ENCODE measurements at places on chromosomes 13 and 19.

- DNase-seq, result no peak
Measured at GRCh38 chr19:55588738-55589137, 8.1 kb upstream of the ZNF579 start.

- no peak for DNase-seq
Measured at GRCh38 chr19:52188822-52189734, 774 bp upstream of the PPP2R1A start.

DNA sequence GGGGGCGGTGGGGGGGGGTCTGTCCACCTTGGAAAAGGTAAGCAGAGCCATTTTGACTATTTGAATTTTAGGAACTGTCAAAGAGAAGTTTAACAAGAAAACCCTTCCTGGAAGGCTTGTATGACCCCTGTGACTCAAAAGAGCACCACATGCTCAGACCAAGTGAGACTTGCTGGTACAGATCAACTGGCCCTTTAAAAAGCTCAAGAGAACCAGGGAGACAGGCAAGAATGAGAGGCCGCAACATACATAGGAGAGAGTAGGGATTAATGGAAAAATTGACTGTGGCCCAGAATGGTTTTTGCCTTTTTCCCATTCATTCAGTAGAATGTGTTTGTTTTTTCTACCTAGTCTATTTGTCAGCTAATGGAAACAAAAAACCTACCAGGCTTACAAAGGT is 26.2 kb upstream of the ATP8A2 start:
- no peak for DNase-seq

DNA sequence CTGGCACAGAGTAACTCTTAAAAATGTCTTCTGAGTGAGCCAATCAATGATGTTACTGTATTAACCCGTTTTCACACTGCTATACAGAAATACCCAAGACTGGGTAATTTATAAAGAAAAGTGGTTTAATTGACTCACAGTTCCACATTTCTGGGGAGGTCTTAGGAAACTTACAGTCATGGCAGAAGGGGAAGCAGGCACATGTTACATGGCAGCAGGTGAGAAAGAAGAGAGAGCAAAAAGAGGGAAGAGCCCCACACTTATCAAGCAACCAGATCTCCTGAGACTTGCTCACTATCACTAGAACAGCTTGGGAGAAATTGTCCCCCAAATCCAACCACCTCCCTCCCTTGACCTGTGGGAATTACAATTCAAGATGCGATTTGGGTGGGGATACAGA is 97.6 kb upstream of the MIR17HG start:
- no peak for DNase-seq

GRCh38 chr13:20193162-20193906 is 596 bp upstream of the GJB2 start:
- DNase-seq, result no peak

DNA sequence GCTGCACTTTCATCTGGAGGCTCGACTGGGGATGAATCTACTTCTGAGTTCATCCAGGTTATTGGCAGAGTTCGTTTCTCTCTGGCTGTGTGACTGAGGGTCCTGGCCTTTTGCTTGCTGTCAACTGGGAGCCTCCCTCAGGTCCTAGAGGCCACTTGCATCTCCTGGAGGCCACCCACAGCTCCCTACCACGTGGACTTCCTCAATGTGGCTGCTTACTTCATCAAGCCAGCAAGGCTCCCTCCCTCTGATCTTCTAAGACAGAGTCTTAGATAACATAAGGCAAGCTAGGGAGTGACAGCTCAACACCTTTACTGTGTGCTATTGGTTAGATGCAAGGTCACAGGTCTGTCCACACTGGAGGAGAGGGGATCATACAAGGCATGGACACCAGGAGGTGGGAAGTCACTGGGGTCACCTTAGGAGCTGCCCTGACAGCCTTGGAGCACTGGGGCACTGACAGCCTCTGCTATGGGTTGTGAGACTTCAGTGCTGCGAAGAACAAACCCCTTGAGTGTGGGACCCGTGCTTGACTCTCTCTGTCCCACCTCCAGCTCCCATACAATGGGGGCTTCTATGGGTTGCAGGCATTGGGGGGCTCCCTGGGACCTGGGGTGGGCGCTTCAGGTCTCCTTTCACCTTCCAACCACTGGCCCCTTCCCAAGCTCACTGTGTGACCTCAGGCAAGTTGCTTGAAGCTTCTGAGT is 5.3 kb downstream of the FAM187B start:
- DNase-seq, result no peak

DNA sequence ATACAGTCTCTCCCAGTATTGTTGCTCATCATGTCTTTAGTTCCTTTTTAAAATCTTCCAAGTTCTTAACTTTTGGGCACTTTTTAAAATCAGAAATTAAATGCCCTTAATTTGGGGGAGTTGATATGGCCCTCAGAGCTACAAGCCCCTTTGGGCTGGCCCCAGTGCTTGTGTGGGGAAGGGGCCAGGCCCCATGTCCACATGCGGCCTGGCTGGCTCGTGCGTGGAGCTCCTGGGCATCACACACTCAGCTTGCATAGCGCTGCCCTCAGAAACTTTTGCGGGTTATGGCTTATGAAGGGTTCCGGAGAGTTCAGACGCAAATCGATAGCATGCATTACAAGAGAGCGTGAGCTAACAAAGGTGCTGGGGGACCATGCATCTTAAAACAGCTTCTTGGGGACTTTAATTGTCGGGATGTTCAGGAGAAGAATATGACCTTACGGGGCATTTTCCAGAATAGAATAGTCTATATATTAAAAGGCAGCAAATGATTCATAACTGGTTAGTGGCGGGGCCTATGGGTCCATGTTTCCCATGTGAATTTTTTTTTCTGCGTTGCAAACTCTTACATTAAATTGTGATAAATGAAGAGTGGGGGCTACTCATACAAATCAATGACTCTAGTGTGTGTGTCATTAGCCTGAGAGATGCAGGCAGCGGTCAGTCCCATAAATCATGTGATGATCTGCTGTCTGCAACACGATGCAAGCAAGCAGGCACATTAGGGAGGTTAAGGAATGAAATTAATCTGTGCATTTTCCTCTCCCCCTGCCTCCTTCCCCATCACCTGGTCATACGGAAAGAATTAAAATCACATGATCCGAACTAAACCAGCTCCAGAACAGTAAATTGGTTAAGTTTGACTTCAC is 185.8 kb upstream of the TSHZ3 start:
- no peak for DNase-seq

DNA sequence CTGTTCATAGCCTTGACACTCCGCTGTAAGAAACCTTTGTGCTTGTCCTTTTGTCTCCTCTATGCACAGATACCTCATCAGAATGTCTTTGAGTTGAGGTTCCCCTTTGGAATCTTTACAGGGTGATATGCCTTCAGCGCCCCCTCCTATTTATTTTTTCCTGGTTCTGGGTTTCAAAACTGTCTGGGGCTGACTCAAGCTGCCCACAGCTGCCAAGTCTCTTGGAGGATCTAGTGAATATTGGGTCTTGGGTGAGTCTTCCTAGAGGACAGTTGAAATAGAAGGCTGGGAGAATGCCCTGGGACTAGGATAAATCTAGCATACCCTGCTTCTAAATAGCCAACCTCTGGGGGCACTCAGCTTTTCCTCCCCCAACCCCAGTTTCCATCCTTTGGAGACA is 930 bp downstream of the ZNF136 start:
- no peak for DNase-seq

DNA sequence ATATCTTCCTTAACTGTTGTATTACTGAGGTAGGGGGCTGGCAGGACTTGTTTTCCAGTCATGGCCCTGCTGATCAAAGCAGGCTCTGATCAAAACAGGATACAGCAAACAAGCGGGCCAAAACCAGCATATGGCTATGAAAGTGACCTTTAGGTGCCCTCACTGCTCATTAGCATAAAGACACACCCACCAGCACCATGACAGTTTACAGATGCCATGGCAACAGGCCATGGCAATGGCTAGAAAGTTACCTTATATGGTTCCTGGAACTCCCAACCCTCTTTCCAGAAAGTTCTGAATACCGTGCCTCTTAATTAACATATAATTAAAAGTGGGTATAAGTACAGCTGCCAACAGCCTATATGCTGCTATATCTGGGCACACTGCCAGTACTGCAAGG is 551.4 kb upstream of the SGCG start:
- no peak for DNase-seq

DNA sequence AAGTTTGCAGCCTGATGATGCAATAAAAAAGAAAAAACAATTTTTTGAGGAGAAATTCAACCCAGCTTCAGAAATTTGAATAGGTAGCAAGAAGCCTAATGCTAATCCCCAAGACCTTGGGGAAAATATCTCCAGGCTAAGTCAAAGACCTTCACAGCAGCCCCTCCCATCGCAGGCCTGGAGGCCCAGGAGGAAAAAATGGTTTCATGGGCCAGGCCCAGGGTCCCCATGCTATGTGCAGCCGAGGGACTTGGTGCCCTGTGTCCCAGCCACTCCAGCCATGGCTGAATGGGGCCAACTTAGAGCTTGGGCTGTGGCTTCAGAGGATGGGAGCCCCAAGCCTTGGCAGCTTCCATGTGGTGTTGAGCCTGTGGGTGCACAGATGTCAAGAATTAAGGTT is 210.3 kb downstream of the SUCLA2 start:
- DNase-seq, result no peak

DNA sequence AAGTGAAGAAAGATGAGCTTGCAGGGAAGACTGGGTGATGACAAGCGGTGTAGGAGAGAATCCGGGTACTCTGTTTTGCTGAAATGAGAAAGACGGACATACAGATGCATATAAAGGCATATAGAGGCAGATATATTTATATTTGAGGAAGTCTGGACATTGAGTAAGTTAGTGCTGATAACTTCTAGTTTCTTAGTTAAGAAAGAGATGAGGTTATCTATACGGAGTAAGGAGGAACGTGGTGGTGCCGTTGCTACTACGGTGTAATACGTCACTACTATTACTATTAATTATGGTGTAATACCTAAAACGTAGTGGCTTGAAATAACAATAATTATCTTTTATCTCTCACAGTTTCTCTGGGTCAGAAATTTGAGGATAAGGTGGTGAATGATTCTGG is 9.8 kb upstream of the CPB2 start:
- DNase-seq, result no peak

- no peak for DNase-seq
Measured at GRCh38 chr13:112658808-112659207, 31.0 kb upstream of the ATP11A start.

DNA sequence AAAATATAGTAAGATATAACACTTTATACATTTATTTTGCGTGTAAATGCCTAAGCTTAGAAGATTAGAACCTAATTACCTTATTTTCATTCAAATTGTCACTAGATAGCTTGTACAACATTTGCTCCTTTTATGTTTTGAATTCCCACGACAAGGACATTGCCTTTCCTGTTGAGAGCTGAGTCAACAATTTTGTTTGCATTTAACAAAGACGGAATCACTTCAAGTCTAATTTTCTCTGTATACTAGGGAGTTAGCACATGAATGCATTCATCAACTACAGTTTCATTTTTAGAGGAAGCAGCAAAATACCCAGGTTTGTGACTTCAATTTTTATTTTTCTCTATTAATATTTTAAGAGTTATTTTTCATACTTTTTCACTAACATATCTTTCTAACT is 48.7 kb upstream of the PCCA start:
- DNase-seq, result no peak

DNA sequence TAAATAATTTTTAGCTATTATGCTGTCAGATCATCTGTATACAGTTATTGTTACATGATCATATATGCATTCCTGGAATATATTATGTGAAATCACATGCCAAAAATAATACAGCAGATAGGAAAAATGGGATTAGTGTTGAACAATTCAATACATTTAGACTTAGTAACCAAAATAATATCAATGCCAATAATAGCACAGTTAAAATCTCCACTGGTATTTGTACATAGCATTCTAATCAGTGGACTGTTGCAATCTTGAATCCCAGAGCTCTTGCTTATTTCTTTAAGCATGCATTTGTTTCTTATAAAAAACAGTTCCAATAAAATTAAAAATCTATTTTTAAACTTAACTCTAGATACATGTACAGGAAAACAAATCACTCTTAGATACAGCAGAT is 2772.2 kb downstream of the PCDH9 start:
- DNase-seq, result no peak

DNA sequence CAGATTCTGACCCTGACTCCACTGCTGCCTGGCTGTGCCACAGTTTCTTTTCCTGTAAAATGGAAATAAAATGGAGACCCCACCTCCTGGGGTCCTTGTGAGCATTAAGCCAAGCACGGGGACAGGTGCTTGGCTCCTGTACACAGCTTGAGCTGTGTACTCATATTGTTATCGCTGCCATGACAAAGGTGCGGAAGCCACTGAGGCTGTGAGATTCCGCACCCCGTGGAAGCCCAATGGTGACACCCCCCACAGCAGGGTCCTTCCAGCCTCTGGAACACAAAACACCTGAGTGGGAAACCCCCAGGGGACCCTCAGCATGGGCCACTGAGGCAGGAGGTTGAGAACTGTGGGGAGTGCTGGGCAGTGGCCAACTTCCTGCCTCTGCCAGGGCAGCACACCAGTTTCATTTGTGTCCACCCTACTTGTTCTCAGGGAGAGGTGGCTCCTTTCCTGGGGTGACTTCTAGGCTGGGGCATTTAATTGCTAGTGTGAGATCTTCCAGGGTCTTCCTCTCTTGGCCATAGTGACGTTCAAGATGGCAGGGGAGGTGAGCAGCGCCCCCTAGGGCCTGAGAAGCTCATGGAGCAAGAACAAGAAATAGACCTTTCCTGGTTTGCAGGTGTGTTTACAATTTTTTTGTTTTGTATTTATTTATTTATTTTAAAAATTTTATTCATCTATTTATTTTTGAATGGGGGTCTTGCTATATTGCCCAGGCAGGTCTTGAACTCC is 5.4 kb upstream of the JSRP1 start:
- no peak for DNase-seq

- no peak for DNase-seq
Measured at GRCh38 chr19:55641426-55642152, 787 bp downstream of the ZNF580 start.

DNA sequence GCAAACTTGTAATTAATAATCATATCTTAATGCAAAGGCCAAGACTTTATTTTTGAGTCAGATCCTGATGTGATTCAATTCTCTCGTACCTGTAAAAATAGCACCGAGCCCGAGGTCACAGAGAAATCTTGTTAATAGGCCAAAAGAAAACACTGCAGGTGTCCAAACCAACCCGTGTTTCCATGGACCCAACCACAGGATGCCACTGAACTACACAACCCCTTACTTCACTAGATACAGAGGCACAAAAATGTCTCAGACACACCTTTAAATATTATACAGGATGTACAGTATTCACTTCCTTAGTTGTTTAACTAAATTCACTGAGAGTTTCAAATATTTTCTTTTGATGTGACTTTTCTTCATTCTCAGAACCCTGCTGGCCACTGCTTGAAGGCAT is 530.9 kb downstream of the MYO16 start:
- DNase-seq, result no peak

DNA sequence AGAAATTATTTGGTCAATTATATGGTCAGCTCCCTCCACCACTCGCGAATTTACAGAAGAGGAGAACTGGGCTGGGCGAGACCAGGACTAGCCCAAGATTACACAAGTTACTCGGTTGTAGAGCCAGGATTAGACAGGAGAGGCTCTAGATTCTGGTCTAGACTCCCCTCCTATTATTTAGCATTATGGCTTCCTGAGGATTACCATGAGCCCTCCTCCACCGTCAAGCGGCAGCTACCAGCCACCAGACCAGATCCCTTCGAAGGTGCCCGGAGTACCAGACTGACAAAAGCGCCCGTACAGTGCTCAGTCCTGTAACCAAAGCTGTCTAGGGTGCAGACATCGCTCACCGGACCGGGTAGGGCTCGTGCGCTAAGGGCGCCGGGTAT is 497 bp upstream of the MLNR start:
- DNase-seq, result no peak

GRCh38 chr19:35120492-35120891 is 4.9 kb downstream of the FXYD3 start:
- DNase-seq, result no peak

Data from activated T-helper 1 cell treated with anti-CD3 and anti-CD28 coated beads, Interleukin-2, amount 50 U/mL, for 16 hours (primary cell).